ENCODE measurements at places on chromosomes 5 and 9.

DNA sequence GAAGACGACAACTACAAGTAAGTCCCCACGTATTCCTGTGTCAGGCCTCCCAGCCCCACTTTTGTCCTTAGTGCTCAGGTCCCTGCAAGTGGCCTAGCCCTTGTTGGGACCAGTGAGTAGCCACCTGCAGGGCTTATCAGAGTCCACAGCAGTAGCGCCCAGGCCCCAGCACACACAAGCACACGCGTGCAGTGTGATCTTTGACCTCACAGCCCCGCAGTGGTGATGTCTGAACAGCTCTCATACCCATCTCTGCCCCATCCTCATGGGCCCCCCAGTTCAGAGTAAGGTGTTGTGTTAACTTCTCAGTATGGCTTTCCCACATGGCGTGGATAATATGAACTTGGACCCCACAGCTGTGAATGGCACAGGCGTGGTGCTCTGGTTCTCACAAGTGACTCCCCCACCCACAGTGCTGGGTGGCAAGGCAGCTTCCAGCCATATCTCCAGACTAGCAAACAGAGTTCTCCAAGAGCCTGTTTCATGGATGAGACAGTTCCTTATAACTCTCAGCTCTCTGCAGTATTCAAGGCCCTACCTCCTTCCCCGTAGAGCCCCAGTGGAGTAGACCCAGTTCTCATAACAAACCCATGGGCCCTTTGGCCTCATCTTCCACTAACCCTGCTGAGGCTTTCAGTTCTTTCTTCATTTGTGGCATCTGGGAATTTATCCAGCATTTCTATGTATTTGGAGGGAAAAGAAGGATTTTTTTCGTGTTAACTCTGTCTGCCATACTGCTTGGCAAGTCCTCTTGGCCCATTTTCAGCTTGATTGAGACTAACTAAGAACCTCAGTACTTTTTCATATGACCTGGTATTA, 46.5 kb upstream of the ANGPTL2 start:
- DNase-seq: no peak

DNA sequence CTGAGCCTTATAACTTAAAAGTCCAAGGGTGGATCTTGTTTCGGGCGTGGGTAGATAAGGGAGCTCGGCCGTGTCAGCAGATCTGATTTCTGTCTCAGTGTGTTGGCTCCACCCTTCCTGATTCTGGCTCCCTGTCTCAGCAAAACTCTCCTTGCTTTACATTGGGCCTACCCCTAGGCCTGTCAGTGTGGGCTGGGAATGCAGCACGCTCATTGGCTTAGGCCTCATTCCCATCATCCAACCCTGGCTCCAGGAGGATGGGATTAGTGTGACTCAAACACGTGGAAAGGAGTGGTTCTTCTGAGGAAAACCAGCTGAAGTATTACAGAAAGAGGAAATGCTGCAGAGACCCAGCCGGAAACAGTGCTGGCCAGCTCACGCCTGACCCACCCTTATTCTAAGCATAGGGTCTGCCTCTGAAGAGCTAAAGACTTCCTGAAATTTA, 59.9 kb downstream of the ZFAND5 start:
- DNase-seq: no peak

DNA sequence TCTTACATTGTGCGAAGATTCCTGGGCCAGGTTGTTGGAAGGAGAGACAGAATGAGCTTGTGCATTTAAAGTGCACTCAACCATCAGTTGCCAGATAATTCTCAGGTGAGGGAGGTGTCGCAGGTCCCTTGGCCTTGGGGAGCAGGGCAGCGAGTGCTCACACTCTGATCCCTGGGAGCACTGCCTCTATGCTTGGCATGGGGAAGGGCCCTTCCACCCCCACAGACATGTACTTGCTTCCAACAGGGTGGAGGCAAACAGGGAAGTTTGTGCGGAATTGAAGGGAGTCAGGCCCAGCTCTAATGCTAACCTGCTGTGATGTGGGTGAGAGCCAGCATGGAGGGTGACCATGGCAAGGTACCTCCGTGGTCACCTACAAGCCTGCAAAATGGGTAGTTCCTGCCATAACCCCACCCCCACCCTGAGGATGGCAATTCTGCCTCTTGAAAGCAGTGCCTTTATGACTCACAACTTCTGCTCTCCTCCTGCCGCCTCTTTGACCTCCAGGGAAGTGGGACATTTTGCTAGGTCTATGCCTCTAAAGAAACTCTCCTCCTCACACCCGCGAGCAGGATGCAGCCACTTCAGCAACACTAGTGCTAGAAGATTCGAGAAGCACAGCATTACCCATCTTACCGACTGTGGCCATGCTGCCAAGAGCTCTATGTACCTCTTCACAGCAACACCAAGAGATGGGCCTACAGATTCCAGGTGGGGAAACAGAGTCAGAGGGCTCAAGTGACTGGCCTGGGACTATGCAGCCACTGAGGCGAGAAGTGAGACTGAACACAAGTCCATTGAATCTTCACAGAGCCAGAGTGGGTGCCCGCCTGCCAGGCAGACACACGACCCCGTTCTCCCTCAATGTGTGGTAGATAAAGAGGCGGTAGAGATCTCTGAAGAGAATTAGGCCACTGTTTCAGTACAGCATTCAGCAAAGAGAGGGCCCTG, 22.1 kb upstream of the SLC25A51 start:
- no peak for DNase-seq

GRCh38 chr5:59553992-59554391, 339.5 kb downstream of the PDE4D start:
- no peak for DNase-seq

DNA sequence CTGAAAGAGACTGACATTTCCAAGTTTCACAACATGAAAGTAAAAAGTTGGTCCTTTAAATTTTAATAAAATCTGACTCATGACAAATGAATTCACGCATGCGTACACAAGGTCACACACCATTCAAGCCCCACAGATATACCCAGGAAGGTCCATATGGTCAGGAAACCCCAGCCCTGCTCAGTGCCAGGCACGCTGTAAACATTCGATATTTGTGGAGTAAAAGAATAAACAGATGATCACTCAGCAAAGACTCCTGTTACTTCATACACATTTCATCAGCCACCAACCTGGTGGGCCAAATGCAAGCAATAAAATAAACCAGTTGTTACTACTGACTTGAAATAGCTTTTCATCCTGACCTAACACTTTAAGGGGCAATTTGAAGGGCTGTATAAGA, 158.0 kb upstream of the RETREG1 start:
- no peak for DNase-seq

DNA sequence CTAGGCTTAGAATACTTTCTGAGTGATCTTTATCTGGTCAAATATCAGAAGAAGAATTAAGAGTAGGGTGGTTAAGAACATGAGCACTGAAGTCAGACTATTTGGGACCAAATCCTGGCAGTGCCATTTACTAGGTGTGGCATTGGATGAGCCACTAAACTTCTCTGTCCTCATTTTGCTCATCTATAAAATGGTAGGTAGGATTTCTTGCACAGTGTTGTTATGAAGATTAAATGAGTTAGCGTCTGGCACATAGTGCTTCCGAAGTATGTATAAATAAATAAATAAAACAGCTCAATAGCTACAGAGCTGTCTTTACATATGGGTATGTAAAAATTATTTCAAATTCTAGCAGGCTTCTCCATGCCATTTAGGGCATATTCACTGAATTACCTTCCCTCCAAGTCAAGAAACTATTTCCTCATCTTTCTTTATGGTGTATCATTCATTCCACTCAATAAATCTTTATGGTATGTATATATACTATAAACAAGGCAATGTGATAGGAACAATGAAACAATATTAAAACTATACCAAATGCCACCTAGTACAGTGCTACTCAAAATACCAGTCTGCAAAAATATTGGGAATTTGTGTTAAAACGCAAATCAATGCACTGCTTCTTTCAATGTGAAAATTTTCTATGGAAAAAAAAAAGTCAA, 9.8 kb upstream of the PGGT1B start:
- no peak for DNase-seq

DNA sequence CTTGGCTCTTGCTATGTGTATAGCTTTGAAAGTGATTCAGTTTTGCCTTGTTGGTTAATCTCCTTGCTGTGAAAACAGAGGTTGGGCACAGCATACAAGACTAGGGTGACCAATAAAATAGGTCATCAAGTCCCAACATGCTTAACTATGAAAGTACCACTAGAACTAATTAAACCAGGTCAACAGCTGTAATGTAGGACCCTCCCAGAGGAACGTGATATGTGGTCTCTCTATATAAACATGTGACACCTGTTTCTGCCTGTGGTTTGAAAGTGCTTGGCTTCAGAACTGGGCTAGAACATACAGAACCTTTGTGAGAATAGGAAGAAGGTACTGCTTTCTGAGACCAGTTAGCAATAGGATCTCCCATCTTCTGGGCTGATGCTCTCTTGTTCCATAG, 297.1 kb downstream of the FBXL7 start:
- DNase-seq: no peak

GRCh38 chr9:4221931-4222330, 77.9 kb downstream of the GLIS3 start:
- no peak for DNase-seq

- no peak for DNase-seq
These were observed 595.7 kb downstream of the ACTL7B start for GRCh38 chr9:108259917-108260675.

- DNase-seq: no peak
These were observed 173.7 kb downstream of the RMI1 start for GRCh38 chr9:84154320-84154719.

DNA sequence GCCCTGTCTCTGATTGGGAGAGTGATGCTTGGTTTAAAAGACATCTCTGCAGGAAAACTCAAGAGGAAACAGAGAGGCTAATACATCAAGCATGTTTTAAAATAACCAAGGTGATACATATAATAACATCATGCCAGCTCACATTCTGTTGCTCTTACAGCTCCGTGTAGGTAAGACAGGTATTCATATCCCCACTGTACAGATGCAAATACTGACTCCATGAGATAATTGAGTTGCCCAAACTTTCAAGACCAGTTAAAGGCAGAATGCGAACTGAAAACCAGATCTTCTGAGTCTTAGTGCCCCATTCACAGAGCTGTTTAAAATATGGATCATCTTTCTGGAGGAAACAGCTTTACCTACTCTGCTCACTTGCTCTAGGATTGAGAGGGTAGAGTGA, 214.0 kb downstream of the PIK3R1 start:
- no peak for DNase-seq

DNA sequence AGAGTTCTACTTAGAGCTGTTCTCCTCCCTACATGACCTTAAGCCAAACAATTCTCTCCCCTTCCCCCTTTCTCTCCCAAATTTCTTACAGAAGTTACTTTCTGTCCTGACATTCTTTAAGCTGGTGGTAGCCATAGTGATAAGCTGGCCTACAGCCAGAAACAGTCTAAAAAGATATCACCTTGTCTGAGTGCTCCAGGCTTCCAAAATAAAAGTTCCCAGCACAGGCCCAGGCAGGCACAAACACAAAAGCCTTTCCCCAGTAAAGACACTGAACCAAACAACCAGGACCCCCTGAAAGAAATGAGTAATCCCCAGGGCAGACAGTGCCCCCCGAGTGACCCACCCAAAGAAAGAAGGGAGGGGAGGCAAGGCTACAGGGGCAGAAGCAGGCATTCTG, 19.2 kb downstream of the SIL1 start:
- DNase-seq: no peak

DNA sequence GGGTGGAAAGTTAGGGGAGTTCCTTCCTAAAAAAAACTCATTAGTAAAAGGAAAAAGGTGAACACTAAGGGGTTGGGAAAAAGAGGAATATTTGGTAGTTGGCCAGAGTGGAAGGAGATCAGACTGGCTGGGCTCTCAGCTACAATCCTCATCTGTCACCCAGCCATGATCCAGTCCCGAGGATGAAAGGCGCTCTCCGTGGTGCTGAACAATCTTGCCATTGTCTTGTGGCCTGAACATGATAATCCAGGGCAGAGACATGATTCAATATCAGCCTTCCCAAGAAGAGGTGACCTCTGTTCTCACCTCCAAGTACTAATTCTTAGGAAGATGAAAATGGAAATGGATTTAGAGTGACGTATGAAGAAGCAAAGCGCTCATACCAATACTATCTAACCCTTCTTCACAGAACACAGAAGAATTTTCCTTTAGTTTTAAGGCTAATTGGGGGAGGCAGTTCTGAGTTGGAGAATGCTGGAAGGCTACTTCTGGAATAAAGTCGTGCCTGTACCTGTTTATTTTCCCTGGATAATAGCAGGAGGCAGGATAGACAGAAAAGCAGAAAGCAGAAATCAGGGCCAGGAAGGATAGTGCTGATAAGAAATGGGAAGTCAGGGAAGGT, 36.6 kb upstream of the MYORG start:
- no peak for DNase-seq

DNA sequence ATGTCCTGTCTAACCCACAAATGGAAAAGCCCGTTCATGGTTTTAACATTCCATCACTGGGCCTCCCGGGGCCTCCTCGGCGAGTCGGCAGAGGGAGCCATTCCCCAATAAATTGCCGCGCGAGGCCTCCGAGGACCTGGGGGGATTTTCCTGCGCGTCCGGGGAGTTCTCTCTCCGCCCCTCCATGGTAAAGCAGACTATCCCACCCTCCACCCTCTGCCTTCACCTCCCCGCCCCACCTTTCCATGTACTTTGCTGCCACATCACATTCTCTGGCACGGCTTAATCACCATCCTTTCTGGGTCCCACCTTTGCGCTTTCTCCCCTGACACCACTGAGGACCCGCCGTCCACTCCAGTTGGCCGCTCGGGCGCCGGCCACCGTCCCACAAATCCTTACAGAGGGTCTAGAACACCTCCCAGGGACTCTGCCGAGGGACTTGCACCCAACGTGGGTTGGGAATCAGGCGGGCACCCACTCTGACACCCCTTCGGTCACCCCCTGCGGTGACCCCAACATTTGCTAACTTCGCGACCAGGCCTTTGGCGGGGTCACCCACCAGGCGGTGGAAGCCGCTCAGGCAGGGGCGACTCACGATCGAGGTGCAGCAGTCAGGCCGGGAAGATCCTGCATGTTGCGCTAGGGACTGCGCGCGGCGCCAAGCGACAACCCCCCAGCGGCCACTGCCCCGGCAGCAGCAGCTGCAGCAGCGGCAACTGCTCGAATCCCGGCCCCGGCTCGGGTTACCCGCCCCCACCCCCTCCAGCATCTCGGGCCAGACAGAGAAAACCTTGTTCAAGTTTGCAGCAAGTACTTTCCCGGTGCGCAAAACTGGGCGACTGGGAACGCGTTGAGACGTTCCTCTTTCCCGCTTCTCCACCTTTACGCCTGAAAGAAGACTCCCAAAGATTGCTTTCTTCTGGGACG, at the start of gene MEGF10:
MEGF10 (plus strand) TSS at position 778 of the 927 bp plus-strand sequence. CDS start 40,513 bp downstream, outside the sequence.
- no peak for DNase-seq

DNA sequence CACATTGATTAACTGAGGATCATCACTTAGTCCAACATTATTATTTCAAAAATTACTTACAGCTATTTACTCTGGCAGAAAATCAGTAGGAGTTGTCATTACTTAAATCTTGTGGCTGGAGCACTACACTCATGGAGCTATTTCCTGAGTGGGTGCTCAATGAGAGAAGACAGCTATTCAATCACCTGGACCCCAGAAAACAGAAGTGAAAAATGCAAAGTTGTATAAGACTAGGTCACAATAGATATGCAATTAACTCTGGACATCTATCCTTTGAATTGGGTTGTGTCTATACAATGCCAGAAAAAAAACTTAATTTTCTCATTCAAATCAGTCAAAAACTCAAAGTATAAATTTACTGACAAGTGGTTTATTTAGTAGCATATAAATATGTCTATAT, 340.9 kb downstream of the EFNA5 start:
- no peak for DNase-seq
